ENCODE measurements at places on chromosomes 16 and 17.
A peak's percentile ranks its signal among the peaks of the same experiment; 100 is the strongest.

- DNase-seq: no peak
Observed at GRCh38 chr17:60665602-60666001, 12.0 kb upstream of the BCAS3 start.

GRCh38 chr17:75078284-75079022 is 9.3 kb upstream of the SLC16A5 start:
- no peak for DNase-seq

DNA sequence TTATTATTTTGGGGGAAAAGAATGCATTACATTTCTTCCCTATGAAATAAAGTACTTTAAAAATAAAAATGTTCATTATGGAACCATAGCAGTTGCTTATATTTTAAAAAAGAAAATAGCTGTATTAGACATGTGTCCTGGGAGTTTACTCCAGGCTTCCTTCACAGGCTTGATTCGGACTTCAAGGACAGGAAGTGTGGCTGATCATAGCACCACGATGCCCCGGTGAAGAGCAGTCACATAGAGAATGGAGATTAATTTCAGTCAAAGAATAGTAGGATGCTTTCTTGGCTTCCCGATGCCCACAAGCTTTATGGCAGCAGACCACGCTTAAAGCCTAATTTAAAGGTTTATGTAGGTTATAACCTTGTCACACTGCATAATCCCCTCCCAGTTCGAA is 125.1 kb downstream of the NPIPB5 start:
- no peak for DNase-seq

GRCh38 chr17:47993031-47993564 is 22.2 kb downstream of the CDK5RAP3 start:
- no peak for DNase-seq

DNA sequence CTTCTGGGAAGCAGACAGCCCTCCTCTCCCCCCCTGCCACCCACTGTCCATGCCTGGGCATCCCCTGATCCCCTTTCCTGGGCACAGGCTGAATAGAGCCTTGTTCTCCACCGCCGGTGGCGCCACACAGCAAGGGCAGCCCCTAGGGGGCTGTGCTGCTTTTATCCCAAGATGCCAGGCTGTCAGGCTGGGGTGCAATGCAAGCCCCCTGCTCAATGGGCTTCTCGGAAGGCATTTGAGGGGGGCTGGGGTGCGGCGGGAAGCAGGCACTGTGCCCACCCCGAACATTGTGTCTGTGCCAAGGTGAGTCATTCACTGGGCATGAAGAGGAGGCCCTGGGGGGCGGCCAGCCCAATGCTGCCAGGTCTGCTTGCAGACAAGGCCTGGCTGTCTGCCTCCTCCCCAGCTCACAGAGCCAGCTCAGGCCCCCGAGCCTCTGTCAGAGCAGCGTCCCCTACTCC is 1.5 kb upstream of the GFAP start:
- peak; percentile 25 for DNase-seq

DNA sequence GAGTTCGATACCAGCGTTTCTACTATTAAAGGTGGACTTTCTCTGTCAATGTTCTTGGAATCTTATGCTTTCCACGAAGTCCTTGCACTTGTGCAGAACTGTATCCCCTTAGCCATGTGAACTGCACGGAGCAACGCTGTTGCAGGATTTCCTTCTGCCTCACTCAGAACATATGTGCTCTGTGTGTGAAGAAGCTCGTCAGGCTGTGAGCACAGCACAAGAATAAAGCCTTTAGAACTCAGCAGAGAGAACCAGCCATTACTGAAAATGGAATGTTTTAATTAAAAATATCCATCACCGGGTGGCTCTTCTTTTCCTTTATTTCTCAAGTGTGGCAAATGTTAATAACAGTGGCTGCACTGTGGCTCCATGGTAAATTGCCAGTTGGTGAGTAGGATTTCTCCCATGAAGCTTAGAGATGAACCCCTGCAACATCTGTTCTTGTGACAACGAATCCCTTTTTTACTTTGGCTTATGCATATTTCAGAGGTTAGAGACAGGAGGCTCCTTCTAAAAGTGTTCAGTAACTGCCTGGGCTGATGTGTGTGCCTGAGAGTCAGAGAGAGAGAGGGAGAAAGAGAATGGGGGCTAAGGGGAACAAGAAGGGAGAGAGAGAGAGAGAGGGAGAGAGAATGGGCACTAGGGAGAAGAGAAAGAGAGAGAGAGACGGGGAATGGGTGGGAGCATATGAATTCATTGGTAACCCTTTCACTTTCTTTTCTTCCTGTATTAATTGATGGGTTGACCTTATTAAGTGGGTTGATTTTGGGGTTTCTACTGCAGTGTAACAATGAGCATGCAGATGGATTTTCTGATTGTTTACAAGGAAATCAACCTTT is 50.0 kb downstream of the RPTOR start:
- DNase-seq: no peak

- no peak for DNase-seq
Observed at GRCh38 chr17:82242698-82242976, 13.8 kb downstream of the SLC16A3 start.

DNA sequence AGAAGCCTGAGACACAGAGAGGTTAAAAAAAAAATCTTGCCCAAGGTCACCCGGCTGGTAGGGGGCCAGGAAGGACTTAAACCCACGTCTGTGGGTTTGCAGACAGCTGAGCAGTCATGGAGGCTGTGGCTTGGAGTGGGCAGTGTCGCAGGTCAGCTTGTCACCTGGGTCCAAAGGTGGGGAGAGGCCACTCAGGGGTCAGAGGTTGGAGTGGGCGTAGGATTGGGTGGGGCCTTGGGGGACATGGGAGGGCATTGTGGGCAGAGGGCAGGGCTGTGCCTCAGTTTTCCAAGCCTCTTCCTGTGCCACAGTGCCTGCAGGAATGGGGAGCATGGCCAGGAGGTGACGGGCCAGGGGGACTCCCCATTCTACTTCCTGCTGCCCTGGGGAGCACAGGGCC is 2.0 kb upstream of the NDRG4 start:
- no peak for DNase-seq

GRCh38 chr17:39026980-39027451 is 59.8 kb upstream of the FBXO47 start:
- peak; percentile 69 for DNase-seq

DNA sequence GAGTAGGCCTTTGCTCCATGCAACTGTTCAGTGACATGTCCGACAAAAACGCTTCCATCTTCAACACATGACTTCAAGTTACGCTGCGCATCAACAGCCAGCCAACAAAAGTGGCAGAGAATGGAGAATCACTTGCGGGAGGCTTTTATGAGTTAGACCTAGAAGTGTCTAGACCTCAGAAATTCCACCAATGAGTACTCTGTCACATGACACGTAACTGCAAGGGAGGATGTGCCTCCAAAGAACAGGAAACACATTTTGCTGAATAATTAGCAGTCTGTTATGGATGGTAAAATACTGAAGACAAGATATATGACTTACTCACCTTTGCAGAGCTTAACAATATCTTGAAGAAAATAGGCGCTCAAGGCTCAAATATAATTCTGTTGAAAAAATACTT is 62.1 kb downstream of the MYO1D start:
- DNase-seq: no peak

DNA sequence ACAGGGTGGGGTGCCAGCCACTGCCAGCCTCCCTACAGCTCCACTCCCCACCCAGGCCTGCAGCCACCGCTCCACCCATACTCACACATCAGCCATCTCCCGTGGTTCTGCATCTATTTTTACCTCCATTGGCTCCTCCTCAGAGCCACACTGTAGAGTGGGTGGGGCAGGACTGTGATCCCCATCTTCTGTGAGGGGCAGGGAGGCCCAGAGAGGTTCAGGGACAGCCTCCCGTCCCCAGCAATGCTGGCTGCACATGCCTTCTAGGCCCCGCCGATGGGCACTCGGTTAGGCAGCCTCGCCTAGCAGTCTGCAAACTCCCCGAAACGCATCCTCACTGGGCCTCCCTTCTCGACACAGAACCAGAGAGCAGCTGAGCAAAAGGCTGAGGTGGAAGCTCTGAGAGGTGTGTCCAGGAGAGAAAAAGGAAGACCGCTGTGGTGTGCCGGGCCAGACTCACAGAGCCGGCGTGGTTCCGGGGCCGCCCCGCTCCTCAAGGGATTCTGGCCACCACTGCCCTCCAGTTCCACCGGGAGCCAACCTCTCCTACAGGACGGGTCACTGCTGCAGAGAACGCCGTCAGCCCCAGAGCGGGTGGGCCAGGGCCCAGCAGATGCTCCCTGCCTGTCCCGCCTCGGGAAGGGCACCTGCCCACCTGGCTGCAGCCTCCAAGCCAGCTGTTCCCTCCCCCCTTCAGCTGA is 71.9 kb downstream of the ABR start:
- DNase-seq: no peak

- no peak for DNase-seq
Observed at GRCh38 chr17:77345260-77345910, 204.6 kb downstream of the SEC14L1 start.

DNA sequence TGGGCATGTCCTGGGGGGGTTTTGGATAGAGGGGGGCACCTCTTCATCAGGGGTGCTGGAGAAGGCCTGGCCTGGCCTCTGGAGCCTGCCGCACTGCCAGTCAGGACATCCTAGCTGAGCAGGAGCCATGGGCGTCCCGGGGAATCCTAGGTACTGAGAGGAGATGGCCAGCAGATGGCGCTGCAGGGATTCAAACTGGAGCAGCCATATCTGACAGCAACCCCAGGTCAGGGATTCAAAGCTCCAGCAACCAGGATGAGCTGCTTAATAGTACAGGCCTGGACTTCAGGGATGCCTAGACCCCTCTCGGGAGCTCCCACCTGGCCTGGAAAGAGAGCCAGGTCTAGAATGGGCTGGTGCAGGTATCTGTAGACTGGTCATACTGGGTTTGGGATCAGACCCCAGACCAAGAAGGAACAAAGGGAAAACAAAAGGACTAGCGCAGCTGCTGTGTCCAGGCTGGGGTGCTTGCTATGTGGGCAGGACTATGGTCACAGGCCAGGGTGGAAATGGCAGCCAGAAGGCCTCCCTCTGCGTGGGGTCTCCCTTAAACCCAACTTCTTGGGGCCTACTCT is 306.9 kb upstream of the RBFOX1 start:
- DNase-seq: peak; percentile 67

GRCh38 chr17:31308372-31309334 is 5.2 kb downstream of the EVI2B start:
- no peak for DNase-seq

DNA sequence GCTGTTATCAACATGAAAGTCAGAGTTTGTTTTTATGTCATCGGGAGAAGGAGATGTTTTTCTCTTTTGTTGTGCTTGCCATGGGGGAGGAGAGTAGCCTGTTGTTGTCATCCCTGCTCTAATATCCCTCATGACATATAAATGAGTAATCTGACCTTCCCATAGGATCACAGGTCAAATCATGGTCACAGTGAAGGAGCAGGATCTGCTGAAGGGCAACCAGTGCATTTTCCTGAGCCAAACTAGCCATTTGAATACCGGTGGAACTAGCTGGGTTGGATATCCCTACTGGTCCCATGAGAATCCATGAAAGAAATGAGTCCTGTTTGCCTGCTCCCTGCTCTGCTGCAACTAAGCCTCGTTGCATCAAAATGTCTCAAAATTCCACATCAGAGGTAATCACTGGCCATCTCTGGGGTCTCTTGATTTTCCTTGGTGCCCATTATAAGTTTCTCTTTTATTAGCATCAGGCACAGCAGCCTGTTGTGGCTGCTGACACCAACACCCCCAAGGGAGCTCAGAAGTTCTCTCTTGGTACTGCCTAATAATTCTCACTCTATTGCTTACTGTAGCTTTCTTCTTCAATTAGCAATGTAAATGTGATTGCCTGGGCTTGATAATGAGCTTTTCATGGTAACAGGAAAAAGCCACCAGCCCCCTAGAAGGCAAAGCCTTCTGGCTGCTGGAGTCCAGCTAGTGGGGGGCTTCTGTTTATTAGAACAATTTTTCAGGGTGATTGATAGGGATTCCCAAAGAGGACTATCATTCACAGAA is 211.4 kb upstream of the ERCC4 start:
- DNase-seq: no peak

GRCh38 chr16:49471038-49471727 is 97.6 kb downstream of the C16orf78 start:
- DNase-seq: no peak

GRCh38 chr16:2371421-2371820 is 30.9 kb upstream of the ABCA3 start:
- no peak for DNase-seq

DNA sequence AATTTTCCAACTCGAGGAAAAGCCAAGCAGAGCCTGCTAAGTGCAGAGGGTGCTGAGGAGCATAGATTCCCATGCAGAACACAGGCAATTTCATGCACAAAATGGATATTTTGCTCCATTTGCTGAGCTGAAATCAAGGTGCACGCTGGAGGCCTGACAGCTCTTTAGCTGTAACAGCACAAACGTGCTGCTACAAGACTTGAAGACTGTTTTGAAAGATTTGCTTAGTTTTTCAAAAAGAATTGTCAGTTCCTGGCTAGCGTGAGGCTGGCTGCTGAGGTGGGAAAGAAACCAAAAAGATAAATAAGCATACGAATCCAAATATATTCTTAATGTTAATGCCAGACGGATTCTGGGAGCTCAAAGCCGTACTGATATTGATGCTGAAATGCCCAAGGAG is 309.0 kb upstream of the MAF start:
- no peak for DNase-seq

DNA sequence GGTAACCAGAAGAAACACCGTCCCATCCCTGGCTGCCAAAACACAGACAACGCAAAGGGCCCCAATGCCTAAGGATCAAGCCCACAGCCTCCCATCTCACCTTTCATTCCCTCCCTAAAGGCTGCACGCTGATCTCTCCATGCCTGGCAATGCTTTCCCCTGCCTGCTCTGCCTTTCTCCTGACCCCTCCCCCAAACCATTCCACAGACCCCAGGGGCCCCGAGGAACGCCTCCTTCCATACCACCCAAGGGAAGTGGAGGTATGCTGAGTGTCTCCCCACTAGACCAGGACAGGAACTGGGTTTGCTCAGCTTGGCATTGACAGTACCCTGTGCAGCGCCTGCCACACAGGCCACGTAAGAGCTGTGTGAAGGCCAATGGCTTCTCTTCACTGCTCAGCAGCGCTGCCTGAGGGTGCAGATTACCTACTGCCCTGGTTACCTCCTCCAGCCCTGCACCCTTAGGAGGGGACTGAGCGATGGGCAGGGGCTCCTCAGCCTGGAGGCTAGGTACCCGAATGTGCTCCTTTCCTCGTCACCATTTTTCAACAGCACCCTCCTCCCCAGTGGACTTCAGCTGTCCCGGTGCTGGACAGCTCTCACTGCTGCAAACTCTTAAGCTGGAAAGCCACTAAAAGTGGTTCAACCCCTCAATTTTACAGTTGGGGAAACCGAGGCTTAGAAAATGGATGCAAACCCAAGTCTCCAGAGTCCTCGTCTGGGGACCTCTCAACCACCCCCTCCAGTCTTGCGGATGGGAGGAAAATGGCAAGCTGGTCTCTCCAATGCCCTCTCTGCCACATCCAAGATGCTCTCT is 45.0 kb downstream of the SRCIN1 start:
- DNase-seq: no peak

DNA sequence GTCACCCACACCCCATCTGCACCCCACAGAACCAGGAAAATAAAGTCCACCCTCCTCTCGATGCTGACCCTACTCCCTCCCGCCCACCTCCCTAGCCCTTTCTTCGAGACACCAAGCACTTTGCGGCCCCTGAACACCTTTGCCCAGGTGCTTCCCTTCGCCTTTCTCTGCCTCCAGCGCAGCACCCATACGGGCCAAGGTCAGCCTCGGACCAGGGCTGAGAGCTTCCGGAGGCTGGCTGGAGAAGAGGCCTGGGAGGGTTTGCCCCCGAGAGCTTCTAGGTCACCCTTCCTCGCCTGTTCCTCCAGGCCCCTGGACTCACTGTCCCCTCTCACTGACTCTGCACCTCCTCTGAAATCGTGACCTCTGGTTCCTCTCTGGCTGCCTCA is 2.7 kb upstream of the NHERF2 start:
- no peak for DNase-seq

Data from DMS79 treated with DMSO at 0.1 percent for 48 hours (cell line).